ENCODE measurements at places on chromosomes 5 and 9.

DNA sequence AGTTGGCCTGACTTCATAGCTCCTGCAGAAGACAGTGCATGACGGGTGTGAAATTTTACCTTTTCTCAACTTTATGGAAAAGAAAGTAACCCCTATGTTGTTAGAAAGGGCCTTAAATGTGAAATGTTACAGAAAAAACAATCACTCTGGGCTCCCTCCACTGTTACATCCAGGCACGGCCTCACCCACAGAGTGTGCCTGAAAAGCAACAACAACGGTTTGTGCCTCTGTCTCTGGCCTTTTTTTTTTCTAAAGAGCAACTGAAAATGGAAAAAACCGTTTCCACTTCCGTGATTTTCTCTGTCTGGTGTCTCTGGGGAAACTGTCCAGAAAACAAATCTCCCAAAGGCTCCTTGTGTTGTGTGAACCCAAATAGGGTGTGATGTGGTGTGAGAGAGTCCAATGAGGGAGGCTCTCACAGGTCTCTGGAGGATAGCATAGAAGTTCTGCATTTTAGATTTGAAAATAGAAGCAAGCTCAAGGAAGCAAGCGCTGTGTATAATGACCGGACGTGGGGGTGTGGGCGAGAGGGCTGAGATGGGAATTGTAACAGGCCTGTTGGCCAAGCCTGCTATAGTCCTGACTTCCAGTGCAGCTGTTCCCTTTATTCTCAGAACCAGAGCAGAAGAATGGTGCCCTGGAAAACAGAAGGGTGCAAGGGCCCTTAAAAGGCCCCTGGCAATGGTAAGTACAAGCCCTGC lies 221.8 kb upstream of the TUT7 start:
- DNase-seq = no peak

DNA sequence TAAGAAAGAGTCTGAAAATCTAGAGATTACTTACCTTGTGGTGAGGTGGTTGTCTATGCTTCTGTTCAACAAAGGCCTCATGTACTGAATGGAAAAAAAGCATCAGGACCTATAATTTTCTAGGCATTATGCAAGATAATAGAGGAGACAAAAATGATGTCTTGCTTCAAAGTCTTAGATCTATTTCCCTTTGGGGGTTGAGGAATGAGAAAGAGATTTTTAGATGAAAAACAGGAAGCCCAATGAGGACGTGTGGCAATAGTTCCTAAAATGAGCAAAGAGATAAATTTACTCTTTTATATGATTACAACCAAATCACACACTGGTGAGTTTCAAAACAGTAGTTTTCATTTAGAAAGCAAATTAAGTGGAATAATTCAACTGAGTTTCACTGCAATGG lies 99.5 kb downstream of the GHR start:
- no peak for DNase-seq

- DNase-seq = no peak
Observed at GRCh38 chr9:10032166-10032565, 580.6 kb downstream of the PTPRD start.

DNA sequence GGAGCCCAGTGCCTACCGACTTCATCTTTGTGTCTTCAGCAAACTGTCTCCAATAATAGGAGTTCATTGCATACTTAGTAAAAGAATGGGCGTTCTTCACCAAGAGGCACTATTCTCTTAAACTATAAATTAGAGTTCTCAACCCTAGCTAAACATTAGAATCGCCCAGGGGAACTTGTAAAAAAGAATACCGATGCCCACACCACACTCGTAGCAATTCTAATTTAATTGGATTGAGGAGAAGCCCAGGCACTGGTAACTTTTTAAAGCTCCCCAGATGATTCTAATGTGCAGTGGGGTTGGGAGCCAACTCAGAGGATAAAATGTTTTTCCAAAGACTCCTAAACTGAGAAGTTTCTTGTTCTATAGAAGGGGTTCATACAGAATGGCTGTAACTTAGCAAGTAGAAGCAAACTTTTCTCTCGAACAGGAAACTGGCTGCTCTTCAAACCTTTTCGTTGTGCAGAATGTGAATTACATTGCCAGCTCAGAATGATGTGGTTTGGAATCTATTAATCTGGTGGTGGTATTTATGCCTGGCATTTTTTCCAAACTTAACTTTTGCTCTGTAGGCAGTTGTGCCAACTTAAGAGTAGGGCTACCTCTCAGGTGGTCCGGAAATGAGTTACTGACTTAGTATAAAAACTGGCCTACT lies 26.4 kb upstream of the NFIB start:
- no peak for DNase-seq

DNA sequence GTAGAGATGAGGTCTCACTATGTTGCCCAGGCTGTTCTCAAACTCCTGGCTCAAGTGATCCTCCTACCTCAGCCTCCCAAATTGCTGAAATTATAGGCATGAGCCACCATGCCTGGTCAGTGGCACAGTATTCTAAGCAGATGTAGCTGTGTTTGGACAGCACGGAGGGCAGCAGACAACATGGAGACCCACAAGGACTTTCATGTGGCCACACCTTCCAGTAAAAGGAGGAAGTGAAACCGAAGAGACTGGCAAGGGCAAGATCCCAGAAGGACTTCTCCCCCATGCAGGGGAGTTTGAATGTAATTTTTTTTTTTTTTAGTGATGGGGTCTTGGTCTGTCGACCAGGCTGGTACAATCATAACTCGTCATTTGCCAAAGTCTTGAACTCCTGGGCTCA lies 172.2 kb downstream of the TRPM3 start:
- DNase-seq = no peak

DNA sequence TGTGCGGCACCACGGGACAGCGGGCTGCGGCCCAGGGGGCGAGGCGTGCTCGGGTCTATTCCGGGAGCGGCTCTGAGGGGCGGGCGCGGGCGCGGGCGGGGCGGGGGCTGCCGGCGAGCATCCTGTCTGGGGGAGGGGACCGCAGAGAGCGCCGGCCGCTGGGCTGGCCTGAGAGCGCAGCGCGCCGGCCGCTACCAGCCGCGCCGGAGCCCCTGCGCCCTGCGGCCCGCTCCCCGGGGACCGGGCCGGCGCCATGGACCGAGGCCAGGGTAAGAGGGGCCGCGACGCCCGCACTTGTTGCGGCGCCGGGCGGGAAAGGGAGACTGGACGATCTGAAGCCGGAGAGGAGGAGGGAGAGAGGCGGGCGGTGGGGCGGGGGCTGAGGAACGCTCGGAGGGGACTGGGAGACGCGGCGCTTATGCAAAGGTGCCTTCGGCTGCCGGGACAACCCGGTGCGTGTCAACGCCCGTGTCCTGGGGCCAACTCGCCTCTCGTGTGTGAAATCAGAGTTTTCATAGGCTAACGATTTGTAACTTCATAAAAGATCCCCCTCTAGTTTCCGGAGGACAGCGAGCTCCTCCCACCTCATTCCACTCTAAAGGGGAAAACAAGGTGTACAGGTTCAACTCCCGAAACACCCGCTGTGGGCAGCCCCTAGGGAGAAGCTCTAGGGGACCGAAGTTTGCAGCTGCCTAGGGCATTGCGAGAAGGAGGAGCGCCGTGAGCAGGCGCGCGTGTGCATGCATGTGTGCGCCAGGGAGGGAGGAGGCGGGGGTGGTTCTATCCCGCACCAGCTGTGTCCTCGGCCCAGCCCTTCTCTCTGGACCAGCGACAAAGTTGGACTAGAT lies at the start of gene AFAP1L1:
TSS of gene AFAP1L1 (plus strand) at position 144 of the 848 bp plus-strand sequence. CDS start at position 254, 110 bp downstream.
- DNase-seq = no peak

DNA sequence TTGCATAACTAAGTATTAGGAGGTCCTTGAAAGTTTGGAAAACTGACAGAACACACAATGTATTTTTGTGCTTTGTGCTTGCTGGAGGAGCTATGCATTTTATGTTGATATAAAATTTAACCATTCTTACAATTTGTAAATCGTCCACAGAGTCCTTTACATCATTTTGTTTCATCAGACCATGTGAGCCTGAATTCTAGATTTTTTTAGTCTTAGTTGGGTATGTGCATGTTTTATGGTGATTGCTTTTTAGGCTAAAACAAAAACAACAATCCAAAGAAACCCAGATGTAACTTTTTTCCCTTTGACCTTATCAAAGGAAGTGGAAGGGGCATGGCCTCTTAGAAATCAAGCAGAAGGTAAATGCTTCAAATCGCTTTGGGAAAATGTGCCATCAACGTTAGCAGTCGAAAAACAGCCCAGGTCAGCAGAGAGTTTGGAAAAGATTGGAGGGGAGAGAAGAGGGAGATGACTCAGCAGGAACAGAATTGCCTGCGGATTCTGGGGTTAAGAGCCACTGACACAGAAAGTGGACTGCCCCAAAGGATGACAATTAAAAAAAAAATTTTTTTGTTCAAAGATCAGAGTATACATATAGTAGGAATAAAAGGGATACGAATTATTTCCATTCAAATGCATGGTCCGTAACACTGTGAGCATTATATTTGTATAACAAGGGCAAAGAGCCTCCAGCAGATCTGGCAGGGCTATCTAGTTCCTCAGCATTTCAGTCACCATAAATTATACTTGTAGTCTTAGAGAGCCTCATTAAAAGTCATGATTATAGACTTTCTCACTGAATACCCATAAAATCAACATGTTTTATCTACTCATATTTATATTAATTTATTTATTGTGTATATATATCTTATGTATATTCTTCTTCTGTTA lies 253.5 kb upstream of the HAPLN1 start:
- no peak for DNase-seq

- no peak for DNase-seq
Observed at GRCh38 chr9:126532951-126533925, 80.5 kb upstream of the LMX1B start.

GRCh38 chr9:117715411-117715989 lies 11.3 kb downstream of the TLR4 start:
- DNase-seq = no peak

DNA sequence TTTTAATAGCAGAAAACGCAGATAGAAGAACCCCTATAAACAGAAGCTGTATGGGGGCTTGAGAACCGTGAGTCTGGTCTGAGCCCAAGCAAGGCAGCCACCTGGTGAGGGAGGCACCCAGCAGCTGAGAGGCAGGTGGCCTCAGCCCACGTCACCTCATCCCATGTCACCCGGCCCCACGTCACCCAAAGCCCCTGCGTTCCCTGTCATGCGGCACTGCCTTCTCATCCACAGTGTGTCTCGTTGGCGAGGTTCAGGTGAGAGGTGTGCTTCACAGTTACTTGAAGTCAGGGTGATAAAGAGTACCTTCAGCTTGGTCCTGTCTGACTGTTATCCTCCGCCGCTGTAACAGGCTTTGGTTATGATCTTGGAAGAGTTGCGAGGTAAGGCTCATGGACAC lies 80.6 kb upstream of the IRX4 start:
- DNase-seq = no peak

DNA sequence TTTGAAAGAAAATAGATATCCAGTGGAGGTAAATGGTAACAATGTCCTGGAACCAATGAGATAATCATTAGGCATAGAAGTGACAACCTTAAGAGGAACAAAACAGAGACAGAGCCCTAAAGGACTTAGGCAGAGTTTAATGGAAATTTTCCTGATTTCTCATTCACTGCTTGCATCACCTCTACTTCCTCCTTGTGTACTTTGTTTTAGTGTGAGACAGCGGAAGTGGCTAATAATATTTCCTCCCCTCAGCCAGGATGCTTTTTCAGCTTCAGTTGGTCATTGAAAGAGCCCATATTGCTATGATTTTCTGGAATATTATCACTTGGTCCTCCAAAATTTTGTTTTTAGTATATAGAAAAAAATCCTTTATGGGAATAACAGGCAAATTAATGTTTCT lies 153.4 kb upstream of the MPDZ start:
- DNase-seq = no peak

GRCh38 chr5:121377461-121377860 lies 474.2 kb upstream of the FTMT start:
- no peak for DNase-seq
